ENCODE measurements at places on chromosomes 12 and 14. TPM values are rescaled to one million over a fixed set of nuclear protein-coding genes. Genes with fewer than 3 reads are reported as not detected.

Gene MIPOL1
- 24.8 TPM for total RNA-seq

Gene PTPRB
- 21.9 TPM for total RNA-seq

Gene PDE3A
- total RNA-seq, result 9.6 TPM

Gene GPRC5D
- total RNA-seq, result not detected

Gene ETFBKMT
- 0.98 TPM for total RNA-seq

Gene LRRC9
- 3.2 TPM for total RNA-seq
